ENCODE measurements at places on chromosomes 11 and 22.

- peak; percentile 80 for DNase-seq
Measured at GRCh38 chr11:32894149-32894827, 1.7 kb downstream of the QSER1 start.

DNA sequence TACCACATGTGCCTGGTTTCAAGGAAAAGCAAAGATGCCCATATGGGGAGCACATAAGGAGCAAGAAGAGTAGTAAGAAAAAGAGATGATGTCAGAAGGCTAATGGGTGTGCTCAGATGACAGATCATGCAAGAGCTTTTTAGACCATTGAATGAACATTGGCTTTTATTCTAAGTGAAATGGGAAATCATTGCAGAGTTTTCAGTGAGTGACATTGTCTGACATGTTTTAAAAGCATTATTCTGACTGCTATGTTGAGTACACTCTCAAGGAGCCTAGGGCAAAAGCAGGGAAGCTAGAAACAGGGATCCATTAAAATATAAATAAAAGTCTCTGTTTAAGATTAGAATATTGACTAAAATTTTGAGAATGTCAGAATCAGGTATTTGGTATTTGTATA is 133.6 kb downstream of the METTL15 start:
- DNase-seq = no peak

DNA sequence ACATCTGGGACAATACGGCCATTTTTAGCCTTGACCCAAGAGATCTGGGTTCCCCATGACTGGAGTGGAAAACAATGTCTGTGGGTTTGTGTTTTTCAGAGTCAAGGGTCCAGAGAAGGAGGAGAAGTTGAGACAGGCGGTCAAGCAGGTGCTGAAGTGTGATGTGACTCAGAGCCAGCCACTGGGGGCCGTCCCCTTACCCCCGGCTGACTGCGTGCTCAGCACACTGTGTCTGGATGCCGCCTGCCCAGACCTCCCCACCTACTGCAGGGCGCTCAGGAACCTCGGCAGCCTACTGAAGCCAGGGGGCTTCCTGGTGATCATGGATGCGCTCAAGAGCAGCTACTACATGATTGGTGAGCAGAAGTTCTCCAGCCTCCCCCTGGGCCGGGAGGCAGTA is 15.7 kb downstream of the NNMT start:
- no peak for DNase-seq

DNA sequence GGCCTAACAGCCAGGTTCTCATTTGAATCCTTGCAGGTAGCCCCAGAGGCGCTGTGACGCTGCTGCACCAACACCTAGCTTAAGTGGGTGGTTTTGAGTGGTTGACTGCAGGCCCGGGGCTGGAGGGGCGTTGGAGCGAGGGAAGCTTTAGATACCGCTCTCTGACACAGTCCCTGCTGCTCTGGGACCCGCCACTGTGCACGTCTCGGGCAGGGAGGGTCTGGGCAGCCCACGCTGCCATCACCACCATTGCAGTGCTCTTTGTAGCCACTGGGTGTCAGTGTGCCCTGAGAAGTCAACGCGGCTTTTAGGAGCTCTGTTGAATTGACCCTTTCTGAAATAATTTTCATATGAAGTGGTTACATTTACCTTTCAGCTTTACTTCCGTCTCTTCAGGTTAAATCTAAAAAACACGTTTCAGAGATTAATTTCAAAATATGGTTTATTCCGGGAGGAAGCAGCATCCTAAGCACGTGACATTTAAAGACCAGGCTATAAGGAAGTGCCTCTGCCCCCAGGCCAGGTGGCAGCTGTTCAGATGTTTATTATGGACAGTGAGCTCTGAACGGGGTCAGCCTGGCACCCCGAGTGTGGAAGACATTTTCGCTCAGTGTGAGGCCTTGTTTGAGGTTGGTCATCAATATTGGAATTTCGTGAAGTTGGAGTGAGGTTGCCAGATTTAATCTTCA is 30.9 kb upstream of the PARVB start:
- DNase-seq = peak; percentile 84

DNA sequence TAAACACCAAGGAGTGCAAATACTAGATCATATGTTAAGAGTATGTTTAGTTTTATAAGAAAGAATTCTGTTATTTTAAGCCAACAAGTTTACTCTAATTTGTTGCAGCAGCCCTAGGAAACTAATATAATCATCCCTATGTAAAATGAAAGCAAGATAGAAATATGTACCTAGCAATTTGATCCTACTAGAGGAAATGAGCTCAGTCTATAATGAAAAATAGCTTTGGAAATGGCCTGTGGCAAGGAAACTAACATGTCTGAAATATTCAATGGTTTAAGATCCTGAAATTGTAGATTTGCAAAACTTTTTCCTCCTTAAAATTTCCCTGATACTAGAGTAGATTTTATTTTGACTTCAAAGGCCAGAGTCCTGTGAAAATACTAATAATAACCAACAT is 112.7 kb upstream of the SLC5A12 start:
- peak; percentile 53 for DNase-seq

GRCh38 chr11:34290926-34291325 is 66.9 kb downstream of the ABTB2 start:
- no peak for DNase-seq

- DNase-seq = peak; percentile 96
Measured at GRCh38 chr22:38317995-38318715, 922 bp upstream of the CSNK1E start.
